ENCODE measurements at places on chromosomes 16 and 17. TPM values are rescaled to one million over a fixed set of nuclear protein-coding genes. Genes with fewer than 3 reads are reported as not detected.

GRCh38 chr17:82780971-82781893, 29.4 kb downstream of the TBCD start:
- no peak for DNase-seq

- DNase-seq: no peak
Observed at GRCh38 chr17:61852857-61853256, 10.5 kb downstream of the BRIP1 start.

GRCh38 chr17:18896146-18896545, 38.2 kb downstream of the PRPSAP2 start:
- no peak for DNase-seq

DNA sequence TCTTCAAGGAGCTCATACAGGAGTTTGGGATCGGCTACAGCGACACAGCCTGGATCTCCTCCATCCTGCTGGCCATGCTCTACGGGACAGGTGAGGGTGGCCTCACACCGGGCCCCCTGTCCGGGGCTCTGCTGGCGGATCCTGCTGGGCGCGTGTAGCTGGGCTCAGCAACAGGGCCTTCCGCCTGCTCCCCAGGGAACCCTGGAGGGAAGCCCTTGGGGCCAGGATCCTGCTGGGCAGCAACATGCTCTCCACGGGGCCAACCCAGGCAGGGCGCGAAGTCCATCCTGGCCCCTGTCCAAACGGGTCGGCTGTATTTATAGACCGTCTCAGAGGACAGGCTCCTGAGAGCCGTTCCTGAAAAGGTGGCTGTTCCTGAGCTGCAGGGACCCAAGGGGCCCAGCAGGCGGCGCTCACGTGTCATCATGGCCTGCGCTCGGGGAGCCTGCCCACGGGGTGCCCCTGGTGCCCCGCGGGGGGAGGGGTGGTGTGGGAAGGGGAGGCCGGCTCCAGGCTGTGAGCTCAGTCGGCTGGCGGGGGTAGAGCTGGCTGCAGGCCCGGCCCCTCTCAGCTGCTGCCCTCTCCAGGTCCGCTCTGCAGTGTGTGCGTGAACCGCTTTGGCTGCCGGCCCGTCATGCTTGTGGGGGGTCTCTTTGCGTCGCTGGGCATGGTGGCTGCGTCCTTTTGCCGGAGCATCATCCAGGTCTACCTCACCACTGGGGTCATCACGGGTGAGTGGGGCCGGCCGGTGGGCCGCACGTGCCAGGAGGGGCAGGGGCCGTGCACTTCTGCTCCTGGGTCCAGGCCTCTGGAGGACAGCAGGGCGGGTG, 7.5 kb downstream of the SLC16A3 start:
- DNase-seq: no peak

GRCh38 chr16:78894886-78895285, 705.7 kb downstream of the MAF start:
- DNase-seq: no peak

DNA sequence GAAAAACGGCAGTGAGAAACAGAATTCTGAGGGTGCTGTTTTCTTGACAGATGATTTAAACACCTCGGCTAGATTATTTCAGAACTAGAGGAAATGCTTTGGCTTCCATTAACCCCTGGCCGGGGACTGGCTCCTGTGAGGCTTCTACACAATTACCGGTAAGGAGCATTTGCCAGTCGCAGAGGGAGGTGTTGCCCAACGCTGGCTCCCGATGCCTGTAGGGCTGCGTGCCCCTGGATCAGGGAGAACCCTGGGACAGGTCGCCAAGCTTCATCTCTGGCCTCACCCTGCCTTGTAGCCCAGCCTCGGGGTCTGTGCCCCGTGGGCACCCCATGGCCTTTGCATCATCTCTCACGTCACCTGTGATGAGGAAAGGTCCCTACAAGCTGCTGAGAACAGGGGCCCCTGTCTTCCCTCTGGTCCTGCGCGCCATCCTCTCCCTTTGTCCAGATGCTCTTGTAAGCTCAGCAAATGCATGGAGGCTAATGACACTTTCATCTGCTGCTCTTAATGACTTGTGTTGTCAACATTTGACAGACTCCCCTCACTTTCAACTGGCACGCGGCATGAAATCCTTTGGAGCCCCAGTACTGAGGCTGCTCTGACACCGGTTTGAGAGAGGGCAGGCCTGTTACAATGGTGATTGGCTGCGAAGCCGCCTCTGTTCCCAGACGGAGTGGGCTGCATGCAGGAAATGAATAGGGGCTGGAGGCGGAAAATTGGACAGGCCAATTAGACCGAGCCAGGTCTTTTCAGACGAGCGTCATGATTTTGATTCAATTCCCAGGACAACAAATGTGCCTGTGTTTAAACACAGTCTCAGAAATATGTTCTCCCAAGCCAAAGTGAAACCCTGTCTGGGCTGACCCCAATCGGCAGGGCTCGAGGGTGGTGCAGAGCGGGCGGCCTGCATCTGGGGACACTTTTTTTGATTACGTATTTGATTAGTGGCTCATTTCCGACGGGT, 85.5 kb upstream of the DOC2B start:
- DNase-seq: no peak

GRCh38 chr17:5164436-5164835, 27.2 kb downstream of the ZNF594 start:
- DNase-seq: no peak

- DNase-seq: peak; percentile 97
Observed at GRCh38 chr17:50935221-50935995, 69.3 kb upstream of the TOB1 start.

- no peak for DNase-seq
Observed at GRCh38 chr16:70724146-70725023, 38.5 kb upstream of the MTSS2 start.

DNA sequence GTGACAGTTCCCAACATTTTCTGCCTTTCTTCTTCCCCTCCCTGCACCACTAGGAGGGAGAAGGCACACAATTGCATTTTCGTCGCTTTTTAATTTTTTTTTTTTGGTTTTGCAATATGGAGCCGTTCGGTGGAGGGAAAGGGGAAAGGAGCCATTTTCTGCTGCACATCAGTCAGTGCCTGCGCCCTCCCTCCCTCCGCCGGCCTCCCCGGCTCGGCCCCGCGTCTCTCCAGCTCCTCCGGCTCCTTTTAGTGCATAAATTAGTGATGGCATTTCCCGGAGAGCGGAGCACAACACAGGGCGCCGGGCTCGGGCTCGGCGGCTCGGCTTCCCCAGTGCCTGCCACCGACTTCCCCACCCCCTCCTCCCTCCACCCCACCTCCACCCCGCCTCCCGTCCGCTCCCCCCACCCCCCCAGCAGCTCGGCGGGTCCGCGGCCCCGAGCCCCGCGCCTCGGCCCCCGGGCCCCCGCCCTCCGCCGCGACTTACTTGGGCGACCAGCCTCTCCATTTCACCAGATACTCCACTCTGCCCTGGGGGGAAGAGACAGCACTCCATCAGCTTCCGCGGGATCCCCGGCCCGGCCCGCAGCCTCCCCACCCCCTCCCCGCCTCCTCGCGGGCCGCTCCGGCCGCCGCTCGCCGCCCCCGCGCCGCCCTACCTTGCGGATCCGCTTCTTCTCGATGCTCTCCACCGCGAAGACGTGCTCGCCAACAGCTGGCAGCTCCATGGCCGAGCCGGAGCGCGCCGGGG, 542 bp downstream of the CBX4 start:
- no peak for DNase-seq

DNA sequence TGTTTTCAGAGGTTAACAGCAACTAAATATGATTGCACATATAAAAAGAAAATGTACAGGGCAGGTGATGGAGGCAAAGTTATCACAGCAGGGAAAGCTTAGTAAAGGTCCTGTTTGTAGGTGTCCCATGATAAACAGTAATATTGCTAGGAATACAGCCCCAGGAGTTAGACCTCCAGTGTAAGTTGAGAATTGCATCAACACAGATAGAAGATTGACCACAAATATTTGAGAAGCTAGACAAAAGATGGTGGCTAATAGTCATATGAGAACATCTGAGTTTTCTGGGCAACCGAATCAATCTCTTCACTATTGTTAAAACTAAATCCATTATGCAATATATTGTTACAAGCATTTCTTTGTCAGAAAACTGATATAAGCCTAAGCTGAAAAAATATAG, 152.6 kb downstream of the CDH11 start:
- DNase-seq: no peak

GRCh38 chr16:54412777-54413455, 126.3 kb upstream of the IRX3 start:
- no peak for DNase-seq

DNA sequence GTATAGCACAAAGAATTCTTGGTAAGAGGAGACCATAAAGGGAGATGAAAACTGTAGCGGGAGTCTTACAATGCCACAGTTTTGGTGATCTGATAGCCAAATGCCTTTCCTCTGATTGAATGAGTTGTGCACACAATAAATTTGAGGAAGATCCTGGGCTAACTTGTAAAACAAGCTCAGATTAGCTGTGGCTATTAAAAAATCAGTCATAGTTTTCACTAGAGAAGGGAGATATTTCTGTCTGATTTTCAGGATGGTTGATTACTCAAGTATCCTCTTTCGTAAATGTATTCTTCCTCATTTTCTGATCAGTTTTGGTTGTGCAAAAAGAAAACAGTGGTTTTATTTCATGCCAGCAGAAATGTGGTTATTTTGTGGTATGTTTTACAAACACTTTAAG, 9.1 kb upstream of the METTL9 start:
- DNase-seq: no peak

DNA sequence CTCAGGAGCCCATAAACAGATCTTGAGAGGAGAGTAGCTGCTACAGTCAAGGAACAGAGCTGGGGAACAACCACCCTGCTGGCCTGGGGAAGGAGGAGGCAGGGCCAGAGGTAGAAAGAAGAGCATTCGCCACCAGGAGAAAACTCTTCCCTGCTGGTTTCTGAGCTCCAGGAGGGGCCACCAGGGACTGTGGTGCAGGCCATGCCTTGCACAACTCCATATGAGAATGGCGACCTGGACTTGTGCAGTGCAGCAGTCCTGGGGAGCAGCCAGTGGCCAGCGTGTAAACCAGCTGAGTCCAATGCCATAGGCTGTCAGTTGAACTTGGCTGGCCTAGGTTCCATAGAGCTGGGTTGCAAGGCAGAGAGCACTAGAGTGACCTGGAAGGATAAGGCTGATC, 11.6 kb downstream of the SLC13A2 start:
- no peak for DNase-seq

GRCh38 chr16:74224828-74225612, 71.6 kb upstream of the PSMD7 start:
- DNase-seq: no peak

DNA sequence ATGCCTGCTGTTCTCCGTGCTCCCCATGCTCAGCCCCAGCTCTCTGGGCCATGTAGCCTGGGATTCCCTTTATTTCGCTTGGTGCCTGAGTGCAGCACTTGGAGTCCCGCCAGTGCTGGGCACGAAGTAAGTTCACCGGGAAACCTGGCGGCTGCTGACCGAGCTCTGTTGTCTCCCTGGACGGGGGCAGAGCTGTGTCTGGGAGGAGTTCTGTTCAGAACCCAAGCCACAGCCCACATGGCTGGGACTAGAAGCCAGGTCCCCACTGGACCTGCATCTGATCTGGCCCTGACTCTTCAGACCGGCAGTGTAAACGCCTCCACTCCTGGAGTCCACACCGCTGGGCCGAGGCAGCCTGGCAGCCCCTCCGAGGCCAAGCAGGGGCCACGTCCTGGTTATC, 37.5 kb upstream of the CIBAR2 start:
- DNase-seq: no peak

- DNase-seq: peak; percentile 19
Observed at GRCh38 chr17:45156242-45156641, 5.4 kb upstream of the HEXIM2 start.

DNA sequence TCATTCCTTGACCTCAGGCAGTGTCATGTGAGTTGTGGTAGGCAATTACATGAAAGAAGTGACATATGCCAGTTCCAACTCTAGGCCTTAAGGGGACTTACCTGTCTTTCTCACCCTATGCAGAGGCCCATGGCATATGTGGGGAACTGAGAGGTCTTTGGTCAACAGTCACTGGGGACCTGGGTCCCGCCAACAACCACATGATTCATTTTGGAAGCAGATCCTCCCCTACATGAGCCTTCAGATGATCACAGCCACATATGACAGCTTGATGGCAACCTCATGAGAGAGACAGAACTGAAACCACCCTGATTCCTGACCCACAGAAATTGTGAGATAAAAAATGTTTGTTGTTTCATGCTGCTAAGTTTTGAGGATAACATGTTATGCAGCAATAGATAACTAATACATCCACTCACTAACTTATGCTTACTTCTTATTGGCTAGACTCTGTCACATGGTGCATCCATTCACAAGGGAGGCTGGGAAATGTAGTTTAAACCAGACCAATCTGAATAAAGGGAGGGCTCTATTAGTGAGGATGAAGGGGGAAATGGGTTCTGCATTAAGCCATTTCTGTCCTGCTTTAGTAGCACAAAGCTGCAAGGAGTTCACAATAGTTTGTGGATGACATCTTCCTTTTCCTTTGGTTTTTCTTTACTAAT, 298.2 kb downstream of the HAPSTR1 start:
- no peak for DNase-seq

- DNase-seq: no peak
Observed at GRCh38 chr16:68517606-68518166, 21.4 kb upstream of the ZFP90 start.

DNA sequence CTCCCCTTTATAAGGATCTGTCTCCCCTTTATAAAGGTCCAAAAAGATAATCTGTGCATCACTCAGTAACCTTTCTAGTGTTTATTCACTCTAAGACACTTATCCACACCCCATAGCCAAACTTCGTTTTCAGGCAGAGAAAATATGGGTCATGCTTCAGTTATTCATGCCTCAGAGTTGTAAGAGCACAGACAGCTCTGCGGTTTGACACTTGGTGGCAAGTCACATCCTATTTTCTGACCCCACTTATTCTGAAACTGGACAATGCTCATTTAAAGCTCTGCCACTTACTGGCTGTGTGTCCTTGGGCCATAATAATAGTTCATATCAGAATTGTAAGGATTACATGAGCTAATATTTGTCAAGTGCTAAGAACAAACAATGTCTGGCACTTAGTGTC, 2.0 kb upstream of the KRTAP2-1 start:
- DNase-seq: no peak

- DNase-seq: no peak
Observed at GRCh38 chr17:413016-413350, 60.4 kb upstream of the RPH3AL start.

- DNase-seq: peak; percentile 23
Observed at GRCh38 chr16:48231727-48232492, 12.2 kb upstream of the LONP2 start.

GRCh38 chr17:34981538-34982241, 1.4 kb downstream of the LIG3 start:
- DNase-seq: no peak

- no peak for DNase-seq
Observed at GRCh38 chr17:51630101-51630671, 369.8 kb downstream of the UTP18 start.

The SAT2 gene
- 45.6 TPM for total RNA-seq

The LGALS9B gene
- not detected for total RNA-seq

The KRT32 gene
- total RNA-seq: not detected

The SLC6A2 gene
- total RNA-seq: not detected

The CFAP97D1 gene
- not detected for total RNA-seq

The ZG16 gene
- total RNA-seq: not detected

The C16orf82 gene
- total RNA-seq: not detected

The COQ9 gene
- total RNA-seq: 76.9 TPM

The KCNJ12 gene
- total RNA-seq: 0.14 TPM

The CDH1 gene
- total RNA-seq: not detected

The C1QTNF8 gene
- total RNA-seq: not detected

The SDR42E1 gene
- not detected for total RNA-seq

All from H4 (cell line).